ENCODE measurements at places on chromosomes 6 and 20. TPM values are rescaled to one million over a fixed set of nuclear protein-coding genes. Genes with fewer than 3 reads are reported as not detected.

GRCh38 chr20:23228912-23229311 is 121.7 kb upstream of the NXT1 start:
- no peak for DNase-seq

CTAGE9 gene
- not detected for total RNA-seq

SAMD5 gene
- not detected for total RNA-seq

PI16 gene
- not detected for total RNA-seq

MRAP2 gene
- total RNA-seq, result not detected

Data from activated T-cell treated with anti-CD3 and anti-CD28 coated beads, Interleukin-2, amount 50 U/mL, for 4 hours (primary cell).